Stimulated activated CD8-positive, alpha-beta memory T cell treated with anti-CD3 and anti-CD28 coated beads, Interleukin-15, amount 100 ng/mL, for 1 hour (primary cell): ENCODE measurements at places on chromosomes 7 and 10.

GRCh38 chr10:121999301-121999700, 10.3 kb downstream of the TACC2 start:
- DNase-seq, result no peak

DNA sequence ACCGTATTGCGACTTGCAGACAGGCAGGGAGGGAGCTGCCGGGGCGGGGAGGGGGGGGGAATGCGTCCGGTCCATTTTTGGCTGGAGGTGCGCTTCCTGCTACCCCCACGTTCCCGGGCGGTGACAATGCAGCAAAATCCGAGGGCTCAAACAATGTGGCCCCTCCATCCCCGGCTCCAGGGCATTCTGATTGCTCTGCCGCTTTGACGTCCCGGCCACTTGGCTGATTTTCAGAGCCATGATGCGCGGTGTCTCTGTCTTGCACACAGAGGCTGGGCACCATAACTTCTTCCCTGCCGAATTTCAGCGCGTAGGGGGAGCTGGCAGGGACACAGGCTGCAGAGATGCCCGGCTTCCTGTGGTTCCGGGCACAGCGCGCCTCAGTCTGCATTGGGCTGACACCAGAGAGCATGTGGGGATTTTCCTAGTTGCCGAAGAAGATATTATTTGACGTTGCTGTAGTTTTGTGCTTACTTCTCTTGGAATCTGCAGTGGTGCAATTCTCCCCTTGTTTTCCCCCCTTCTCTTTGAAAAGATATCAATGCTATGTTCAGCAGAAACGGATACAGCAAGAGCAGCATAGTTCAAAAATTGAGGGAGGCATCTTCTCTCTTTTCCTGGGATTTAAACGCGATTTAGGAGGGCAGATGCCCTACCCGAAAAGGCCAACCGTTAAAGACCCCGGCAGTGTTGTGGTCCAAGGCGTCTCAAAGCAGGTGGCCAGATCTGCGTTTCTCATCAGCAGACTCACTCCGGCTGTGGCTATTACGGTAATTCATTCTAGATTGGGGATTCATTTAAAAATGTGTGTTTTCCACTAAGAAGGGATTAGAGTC, 1.4 kb downstream of the HECW1 start:
- no peak for DNase-seq

DNA sequence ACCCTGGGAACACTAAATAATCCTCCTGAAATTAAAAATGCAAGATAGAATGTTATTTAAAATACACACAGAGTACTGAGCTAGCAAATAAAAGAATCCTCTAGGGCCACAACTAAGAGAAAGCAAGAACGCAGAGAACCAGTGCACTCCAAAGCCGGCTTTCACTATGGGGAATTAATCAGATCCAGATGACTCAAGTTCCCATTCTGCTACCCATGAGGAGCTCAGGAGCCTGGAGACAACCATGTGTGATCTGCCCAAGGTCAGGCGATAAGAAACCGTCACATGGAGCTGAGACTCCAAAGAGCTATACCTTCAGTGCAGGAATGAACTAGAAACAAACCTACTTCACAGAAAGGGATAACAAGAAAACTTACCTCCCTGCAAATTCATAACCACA, 19.5 kb upstream of the CYREN start:
- no peak for DNase-seq

- no peak for DNase-seq
Observed at GRCh38 chr10:132524443-132525285, 12.9 kb upstream of the INPP5A start.

- no peak for DNase-seq
Observed at GRCh38 chr7:117123311-117123926, 170.1 kb downstream of the ST7 start.

DNA sequence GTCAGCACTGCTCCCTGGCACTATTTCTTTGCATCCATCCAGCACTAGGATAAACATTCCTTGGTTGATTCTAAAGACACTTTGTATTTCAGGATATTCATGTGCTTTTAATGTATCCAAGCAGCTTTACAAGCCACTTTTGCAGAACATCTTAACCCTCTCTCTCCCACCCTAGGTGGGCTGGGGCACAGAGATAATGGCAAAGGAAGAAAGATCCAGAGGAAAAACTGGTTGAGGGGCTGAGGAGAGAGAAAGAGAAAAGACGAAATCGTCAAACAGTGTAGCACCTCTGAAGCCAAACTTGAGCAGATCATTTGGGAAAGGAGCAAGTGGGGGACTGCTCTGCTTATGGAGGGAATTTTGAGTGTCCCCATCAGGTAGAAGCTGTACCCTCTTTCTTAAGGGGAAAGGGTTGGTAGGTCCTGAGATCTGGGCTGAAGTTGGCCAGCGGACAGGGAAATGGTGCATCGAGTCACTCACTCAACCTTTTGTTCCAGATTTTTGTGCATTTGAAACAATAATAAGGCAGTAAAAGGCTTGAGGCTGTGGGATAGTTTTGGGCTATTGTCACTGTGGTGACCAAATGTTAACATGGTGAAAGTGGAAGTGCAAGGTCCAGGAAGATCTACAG, 4.2 kb upstream of the HOXA13 start:
- no peak for DNase-seq

GRCh38 chr7:156184164-156184563, 371.9 kb upstream of the SHH start:
- no peak for DNase-seq

DNA sequence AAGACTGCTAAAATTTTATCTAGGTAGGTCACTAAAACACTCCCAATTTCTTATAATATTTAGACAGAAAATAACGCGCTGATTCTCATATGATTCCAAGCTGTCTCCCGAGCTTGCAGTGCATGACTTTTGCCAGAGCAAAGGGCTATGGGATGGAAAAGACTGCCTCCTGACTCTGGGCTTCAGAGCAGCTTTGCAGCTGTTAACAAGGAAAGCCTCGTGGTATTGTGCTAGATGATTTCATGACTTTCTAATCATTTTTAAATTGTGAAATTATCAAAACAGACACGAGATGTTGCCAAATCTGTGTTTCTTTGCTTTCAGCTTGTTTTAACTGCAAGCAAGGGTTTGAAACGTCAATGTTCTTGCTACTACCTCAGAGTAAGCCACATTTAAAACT, 238.3 kb downstream of the AGMO start:
- DNase-seq, result no peak

DNA sequence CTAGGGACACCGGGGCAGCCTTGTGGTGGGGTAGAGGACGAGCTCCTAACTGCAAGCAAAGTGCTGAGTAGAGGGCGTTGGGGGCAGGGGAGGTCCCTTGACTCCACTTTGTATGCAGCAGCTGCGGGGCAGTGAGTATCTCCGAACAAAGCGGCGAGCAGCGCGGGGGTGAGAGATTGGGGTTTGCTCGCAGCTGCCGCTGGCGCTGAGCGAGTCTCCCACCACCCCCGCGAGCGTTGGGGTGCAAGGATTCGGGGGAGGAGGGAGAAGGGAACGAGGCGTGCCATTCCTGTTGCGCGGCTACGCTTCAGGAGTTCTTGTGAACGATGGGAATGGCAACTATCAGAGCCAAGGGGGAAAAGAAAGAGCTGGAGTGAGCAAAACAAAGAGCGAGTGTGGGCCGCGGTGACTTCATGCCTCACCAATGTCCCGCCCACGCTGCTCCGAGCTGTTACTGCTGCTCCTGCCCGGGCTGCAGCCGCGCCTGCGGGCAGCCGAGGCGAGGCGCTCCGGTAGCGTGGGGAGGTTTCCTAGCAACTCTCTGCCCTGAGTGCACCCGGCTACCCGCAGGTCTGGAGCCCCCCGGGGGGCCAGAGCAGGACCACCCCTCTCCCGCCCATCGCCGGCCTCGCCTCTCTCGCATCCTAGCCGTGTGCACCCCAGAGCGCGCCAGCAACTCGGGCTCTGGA, at the start of gene ITGB8:
ITGB8 (plus strand) TSS at position 662 of the 689 bp plus-strand sequence. CDS start 907 bp downstream, outside the sequence.
- no peak for DNase-seq

GRCh38 chr10:63595072-63595471, 73.9 kb downstream of the REEP3 start:
- no peak for DNase-seq

DNA sequence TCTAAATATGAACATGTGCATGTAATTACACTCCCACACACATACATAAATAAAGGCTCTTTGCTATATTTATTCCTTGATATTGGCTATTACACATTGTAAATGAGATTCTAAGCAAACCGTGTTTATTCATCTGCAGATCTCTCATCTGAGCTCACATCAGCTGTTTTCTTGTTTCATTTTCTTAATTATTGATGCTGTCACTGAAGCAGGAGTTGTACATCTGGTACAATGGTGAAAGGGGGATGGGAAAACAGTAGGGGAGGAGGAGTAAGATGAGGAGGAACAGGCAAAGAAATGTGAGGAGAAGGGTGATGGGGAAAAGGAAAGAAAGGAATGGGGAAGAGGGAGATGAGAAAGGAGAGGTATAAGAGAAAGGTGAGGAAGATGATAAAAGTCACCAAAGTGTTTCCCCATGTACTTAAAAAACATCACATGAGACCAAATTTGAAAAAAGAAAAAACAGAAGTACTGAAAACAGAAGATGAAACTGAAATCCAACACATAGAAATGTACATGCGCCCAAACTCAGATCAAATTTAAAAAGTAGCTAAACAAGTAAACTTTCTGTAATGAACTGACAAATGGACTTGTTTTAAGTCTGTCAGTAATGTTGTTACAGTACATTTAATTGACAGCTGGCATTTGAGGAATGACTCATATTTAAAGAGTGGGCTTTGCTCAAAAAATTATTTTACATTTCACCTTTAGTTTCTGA, 472.2 kb downstream of the ARL4A start:
- DNase-seq, result no peak
